IMR-90 (cell line): ENCODE measurements at places on chromosomes 7 and 10. TPM values are rescaled to one million over a fixed set of nuclear protein-coding genes. Genes with fewer than 3 reads are reported as not detected.

MEIG1 gene
- not detected in 2 replicates for total RNA-seq

C10orf67 gene
- 0.18 and 0.28 TPM in 2 replicates for total RNA-seq

CALU gene
- 421 and 914 TPM in 2 replicates for total RNA-seq

MUC12 gene
- total RNA-seq = not detected in 2 replicates

TBX20 gene
- total RNA-seq = 0.28 and 0.36 TPM in 2 replicates

SHOC2 gene
- 47.5 TPM in 2 replicates for total RNA-seq

ATRNL1 gene
- total RNA-seq = 0.18 and 0.56 TPM in 2 replicates

CCDC146 gene
- total RNA-seq = 0.54 and 0.83 TPM in 2 replicates

PDLIM1 gene
- 27.5 and 30.1 TPM in 2 replicates for total RNA-seq

LMOD2 gene
- total RNA-seq = not detected in 2 replicates

PRSS2 gene
- not detected in 2 replicates for total RNA-seq

STEAP1B gene
- 13.8 and 21.1 TPM in 2 replicates for total RNA-seq

UTF1 gene
- not detected in 2 replicates for total RNA-seq

METTL27 gene
- 1.7 and 2.3 TPM in 2 replicates for total RNA-seq

DNAJB12 gene
- total RNA-seq = 18.3 and 19.2 TPM in 2 replicates

NUDCD3 gene
- total RNA-seq = 58.3 and 76.0 TPM in 2 replicates

ABCC2 gene
- 0.28 and 0.36 TPM in 2 replicates for total RNA-seq

ZNF365 gene
- total RNA-seq = 2.5 and 3.2 TPM in 2 replicates

TFPI2 gene
- 48.9 and 53.6 TPM in 2 replicates for total RNA-seq

SPDYE11 gene
- not detected in 2 replicates for total RNA-seq

SLC25A40 gene
- total RNA-seq = 4.7 and 8.6 TPM in 2 replicates

CYP3A5 gene
- total RNA-seq = not detected in 2 replicates

PAPSS2 gene
- total RNA-seq = 55.0 and 58.6 TPM in 2 replicates

MTERF1 gene
- total RNA-seq = 7.0 and 16.7 TPM in 2 replicates

LIMK1 gene
- 22.2 and 25.8 TPM in 2 replicates for total RNA-seq

HGF gene
- 38.3 and 50.9 TPM in 2 replicates for total RNA-seq

LRMDA gene
- total RNA-seq = under 0.01 TPM in 1 of 2 replicates, not detected in the other

MYL7 gene
- total RNA-seq = not detected in 2 replicates

ARHGEF35 gene
- not detected in 2 replicates for total RNA-seq

TSPAN13 gene
- total RNA-seq = 3.0 and 6.1 TPM in 2 replicates

EFCAB10 gene
- total RNA-seq = not detected in 2 replicates

FAM25G gene
- not detected in 2 replicates for total RNA-seq

PLCE1 gene
- total RNA-seq = 3.9 and 4.5 TPM in 2 replicates

KAZALD1 gene
- total RNA-seq = 8.1 and 9.1 TPM in 2 replicates

CELF2 gene
- 5.6 and 6.6 TPM in 2 replicates for total RNA-seq

PI4K2A gene
- 15.6 and 15.8 TPM in 2 replicates for total RNA-seq

PRRT4 gene
- total RNA-seq = not detected in 2 replicates

ENTPD1 gene
- under 0.01 TPM in 1 of 2 replicates, not detected in the other for total RNA-seq
